GM23248 (cell line): ENCODE measurements at places on chromosomes 12 and 14. TPM values are rescaled to one million over a fixed set of nuclear protein-coding genes. Genes with fewer than 3 reads are reported as not detected.

DNA sequence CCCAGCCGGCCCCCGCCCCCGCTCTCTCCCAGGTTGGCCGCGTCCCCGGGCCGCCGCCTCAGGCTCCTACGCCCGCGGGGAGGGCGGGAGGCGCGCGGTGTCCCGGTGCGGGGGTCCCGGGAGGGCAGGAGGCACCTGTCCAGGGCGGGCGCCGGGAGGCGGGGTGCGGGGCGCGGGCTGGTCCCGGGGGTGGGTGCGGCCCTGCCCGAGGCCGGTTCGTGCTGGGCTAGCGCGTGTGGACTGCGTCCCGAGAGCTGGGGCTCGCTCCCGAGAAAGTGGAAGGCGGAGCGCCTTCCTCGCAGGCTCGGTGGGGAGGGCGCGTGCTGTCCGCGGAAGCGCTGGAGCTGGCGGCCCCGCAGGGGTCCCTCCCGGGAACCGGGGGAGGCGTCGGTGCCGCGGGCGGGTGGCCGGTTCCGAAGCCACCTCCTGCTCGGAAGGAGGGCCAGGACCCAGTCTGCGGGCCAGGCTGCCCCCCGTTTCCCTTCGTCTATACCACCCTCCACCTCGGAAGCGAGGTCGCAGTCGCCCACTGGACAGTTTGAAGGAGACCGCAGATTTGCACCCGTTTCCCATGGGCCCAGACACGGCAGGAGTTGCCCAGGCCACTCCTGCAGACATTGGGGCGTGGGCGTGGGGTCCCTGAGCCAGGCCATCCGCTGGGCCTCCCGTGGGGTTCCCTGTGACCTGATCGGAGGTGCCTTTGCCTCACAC lies 636 bp downstream of the ZFYVE21 start:
- H3K4me3 ChIP-seq, result peak overlapping the region; percentile 84
- H3K27me3 ChIP-seq, result no peaks in the 10 kb centered on the region
- H3K4me1 ChIP-seq, result peaks cover 22% of the 10 kb centered on the region
- peak; percentile 75 for DNase-seq
- peak overlapping the region; percentile 46 for H3K27ac ChIP-seq

GRCh38 chr14:86707071-86707470 lies 1177.1 kb downstream of the FLRT2 start:
- H3K36me3 ChIP-seq, result no peaks in the 10 kb centered on the region
- H3K27ac ChIP-seq, result no peak overlapping the region
- DNase-seq, result no peak
- H3K4me3 ChIP-seq, result no peak overlapping the region

DNA sequence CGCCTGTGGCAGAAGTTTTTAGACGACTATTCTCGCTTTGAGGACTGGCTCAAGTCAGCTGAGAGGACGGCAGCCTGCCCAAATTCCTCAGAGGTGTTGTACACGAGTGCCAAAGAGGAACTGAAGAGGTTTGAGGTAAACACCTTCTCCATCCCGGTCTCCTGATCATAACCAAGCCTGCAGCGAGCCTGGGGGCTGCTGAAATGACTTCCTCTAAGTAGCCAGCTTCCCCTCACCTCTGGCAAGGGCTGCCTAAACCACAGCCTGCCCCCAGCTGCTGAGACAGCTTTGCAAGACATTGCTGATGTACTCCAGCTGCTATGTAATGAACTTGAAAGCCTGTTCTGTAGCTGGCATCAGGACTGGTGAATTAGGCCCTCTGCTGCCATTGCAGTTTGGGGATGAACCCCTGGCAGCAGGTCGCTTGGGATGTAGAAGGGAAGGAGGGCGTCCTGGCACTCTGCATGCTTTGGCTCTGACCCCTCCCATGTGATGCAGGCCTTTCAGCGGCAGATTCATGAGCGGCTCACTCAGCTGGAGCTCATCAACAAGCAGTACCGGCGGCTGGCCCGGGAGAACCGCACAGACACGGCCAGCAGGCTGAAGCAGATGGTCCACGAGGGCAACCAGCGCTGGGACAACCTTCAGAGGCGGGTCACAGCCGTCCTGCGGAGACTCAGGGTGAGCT lies 84.6 kb downstream of the ESR2 start:
- H3K36me3 ChIP-seq, result no peaks in the 10 kb centered on the region
- H3K27me3 ChIP-seq, result no peaks in the 10 kb centered on the region
- H3K4me1 ChIP-seq, result no peaks in the 10 kb centered on the region
- no peak overlapping the region for H3K27ac ChIP-seq

GRCh38 chr12:47556261-47557030 lies 149.4 kb downstream of the RPAP3 start:
- DNase-seq, result no peak
- no peaks in the 10 kb centered on the region for H3K36me3 ChIP-seq
- H3K4me1 ChIP-seq, result peaks cover 9% of the 10 kb centered on the region; the same call in 1 of the 2 replicates
- H3K27me3 ChIP-seq, result no peaks in the 10 kb centered on the region
- H3K27ac ChIP-seq, result no peak overlapping the region
- no peak overlapping the region for H3K4me3 ChIP-seq

DNA sequence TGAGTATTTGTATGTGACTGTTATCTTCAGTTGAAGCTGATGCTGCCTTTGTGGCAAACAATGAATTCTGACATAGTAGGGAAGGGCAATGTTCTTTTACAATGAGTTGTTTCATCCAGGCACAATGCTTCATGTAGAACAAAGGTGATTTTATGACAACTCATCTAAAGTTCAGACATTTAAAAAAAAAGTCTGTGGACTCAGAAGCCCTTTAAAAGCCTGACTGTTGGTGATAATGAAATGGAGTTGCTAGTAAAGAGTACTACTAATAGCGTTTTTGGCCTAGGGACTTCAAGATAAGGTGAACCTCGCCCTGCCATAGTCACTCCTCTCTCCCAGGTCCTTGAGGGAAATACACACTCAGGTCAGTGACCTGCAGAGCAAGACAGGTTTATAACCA lies 105.1 kb downstream of the AKAP6 start:
- no peaks in the 10 kb centered on the region for H3K36me3 ChIP-seq
- H3K27me3 ChIP-seq, result no peaks in the 10 kb centered on the region
- no peak for DNase-seq
- no peak overlapping the region for H3K4me3 ChIP-seq

DNA sequence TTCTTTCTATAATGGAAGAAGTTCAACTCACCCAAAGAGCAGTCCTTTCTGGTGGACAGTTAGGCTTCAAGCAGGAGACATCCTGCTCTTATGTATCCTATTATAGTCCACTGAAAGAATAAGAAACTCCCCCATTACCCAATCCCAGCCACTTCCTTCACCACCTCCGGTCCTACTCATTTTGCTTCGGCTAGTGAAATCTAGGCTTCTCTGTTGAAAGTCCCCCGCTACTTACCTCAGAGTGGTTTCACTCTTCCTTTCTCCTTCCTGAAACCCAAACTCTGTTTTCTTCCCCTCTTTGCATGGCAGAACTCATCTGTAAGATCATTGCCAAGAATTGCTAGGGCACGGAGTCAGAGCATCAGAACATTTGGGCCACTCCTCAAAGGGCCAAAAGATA lies at the start of gene GPR84:
TSS of gene GPR84 (minus strand) at position 74 of the 400 bp plus-strand sequence. CDS start 635 bp downstream, outside the sequence.
- H3K36me3 ChIP-seq, result no peaks in the 10 kb centered on the region
- no peak for DNase-seq
- no peak within 1 kb of the TSS for H3K27ac ChIP-seq

GRCh38 chr12:131836714-131837397 lies 8.7 kb downstream of the MMP17 start:
- no peak overlapping the region for H3K4me3 ChIP-seq
- H3K27me3 ChIP-seq, result no peaks in the 10 kb centered on the region
- H3K27ac ChIP-seq, result no peak overlapping the region
- no peak for DNase-seq

DNA sequence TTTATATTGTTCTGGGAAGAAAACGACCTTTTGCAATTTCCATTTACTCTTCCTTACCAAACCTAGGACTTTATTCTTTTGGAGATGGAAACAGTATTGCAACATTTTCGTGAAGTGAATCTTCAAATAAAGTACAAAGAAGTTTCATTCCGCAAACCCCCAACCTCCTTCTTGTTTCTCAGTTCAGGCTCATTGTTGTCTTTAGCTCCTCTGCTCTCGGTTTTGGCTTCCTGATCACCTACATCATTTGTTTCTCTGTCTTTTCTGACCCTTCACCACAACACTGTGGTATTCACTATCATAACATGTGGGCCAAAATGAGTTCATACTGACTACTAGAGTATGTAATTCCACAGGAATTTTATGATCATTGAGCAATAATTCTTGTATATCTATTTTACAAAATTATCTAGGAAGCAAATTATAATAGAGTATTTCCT lies 266.8 kb downstream of the ADAMTS20 start:
- peak overlapping the region; percentile 58 for H3K27ac ChIP-seq
- peaks cover 68% of the 10 kb centered on the region for H3K4me1 ChIP-seq
- H3K4me3 ChIP-seq, result peak overlapping the region; percentile 11
- no peaks in the 10 kb centered on the region for H3K27me3 ChIP-seq
- no peaks in the 10 kb centered on the region for H3K36me3 ChIP-seq

DNA sequence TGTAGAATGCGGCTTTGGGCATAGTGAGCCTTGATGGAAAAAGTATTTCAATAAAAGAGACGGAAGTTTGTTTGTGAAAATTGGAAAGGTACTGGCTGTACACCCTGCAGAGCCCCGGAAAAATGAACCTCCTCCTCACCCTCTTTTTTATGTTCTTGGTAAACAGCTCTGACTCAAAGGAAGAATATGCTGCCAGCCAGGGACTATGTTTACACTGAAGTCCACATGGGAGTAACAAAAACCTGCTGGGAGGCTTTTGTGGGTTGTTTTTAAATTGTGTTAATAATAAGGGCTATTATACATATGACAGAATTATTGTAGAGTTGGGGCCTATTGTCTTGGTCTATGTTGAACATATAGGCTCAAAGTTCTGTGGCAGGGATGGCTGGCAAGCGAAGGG lies 70.7 kb downstream of the TTC8 start:
- DNase-seq, result peak; percentile 68
- peaks cover 8% of the 10 kb centered on the region for H3K4me1 ChIP-seq
- no peak overlapping the region for H3K27ac ChIP-seq
- H3K4me3 ChIP-seq, result no peak overlapping the region
- H3K36me3 ChIP-seq, result no peaks in the 10 kb centered on the region
- no peaks in the 10 kb centered on the region for H3K27me3 ChIP-seq

- H3K27ac ChIP-seq, result no peak overlapping the region
- H3K36me3 ChIP-seq, result no peaks in the 10 kb centered on the region
- no peaks in the 10 kb centered on the region for H3K27me3 ChIP-seq
- no peak overlapping the region for H3K4me3 ChIP-seq
Measured at GRCh38 chr14:97791906-97792305, 994.7 kb downstream of the VRK1 start.

DNA sequence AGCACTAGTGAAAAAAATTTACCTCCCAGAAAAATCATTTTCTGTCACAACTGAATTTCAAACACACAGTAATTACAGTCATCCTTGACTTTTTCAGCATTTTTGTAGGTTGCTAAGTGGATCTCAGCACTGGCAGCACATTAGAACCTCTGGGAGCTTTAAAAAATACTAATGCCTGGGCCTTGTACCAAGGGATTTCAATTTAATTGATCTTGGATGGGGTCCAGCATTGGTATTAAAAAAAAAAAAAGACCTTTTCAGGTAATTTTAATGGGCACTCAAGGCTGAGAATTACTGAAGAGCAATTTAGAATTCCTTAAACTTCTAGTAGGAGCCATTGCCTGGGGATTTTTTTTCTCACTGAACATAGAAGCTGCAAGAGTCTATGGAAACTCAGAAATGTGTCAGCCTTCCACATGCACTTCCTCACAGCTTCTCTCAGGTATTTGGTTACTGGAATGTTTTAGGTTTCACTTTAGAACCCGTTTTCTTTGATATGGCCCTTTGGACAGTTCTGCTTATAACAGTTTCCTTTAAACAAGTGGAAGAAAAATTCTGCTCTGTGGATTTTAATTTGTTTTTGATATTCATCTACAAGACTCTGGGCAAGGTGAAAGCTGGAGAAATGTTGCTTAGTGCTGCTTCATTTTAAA lies 88.5 kb upstream of the DACT1 start:
- H3K27me3 ChIP-seq, result no peaks in the 10 kb centered on the region
- DNase-seq, result no peak
- no peaks in the 10 kb centered on the region for H3K4me1 ChIP-seq
- H3K27ac ChIP-seq, result no peak overlapping the region

- H3K27me3 ChIP-seq, result no peaks in the 10 kb centered on the region
- no peaks in the 10 kb centered on the region for H3K4me1 ChIP-seq
- DNase-seq, result no peak
- H3K36me3 ChIP-seq, result no peaks in the 10 kb centered on the region
- no peak overlapping the region for H3K4me3 ChIP-seq
- no peak overlapping the region for H3K27ac ChIP-seq
Measured at GRCh38 chr12:94597268-94597667, 53.1 kb downstream of the TMCC3 start.

DNA sequence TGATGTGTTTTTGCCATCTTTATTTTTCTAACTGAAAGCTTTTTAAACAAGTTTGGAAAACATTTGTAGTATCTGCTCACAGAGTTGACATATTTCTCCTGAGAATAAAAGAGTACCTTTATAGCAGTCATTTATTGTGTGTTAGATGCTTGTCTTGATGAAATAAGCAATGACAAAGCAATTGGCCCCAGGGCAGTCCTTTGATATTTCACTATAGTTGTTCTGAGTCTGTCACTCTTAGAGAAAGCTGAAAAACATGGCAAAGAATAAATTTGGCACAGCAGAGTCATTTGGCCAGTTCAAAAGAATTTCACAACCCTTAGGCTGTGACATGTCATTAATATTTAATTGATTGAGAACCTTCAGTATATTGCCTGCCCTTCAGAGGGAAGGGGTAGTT lies 166.2 kb downstream of the PTPRO start:
- no peak for DNase-seq
- H3K4me3 ChIP-seq, result no peak overlapping the region
- H3K4me1 ChIP-seq, result no peaks in the 10 kb centered on the region
- no peaks in the 10 kb centered on the region; the same call in 1 of the 2 replicates for H3K27me3 ChIP-seq
- H3K27ac ChIP-seq, result no peak overlapping the region

- no peaks in the 10 kb centered on the region for H3K27me3 ChIP-seq
- H3K4me1 ChIP-seq, result no peaks in the 10 kb centered on the region
- H3K27ac ChIP-seq, result no peak overlapping the region
Measured at GRCh38 chr14:74685056-74685455, 27.8 kb downstream of the AREL1 start.

Gene RFLNA
- 0.86 and 1.2 TPM in 2 replicates for polyA plus RNA-seq

Gene TSHR
- not detected in 2 replicates for polyA plus RNA-seq

Gene OR6C2
- not detected in 2 replicates for polyA plus RNA-seq
